Renal cortex interstitium (tissue), 15 donors: ENCODE measurements at places on chromosomes 5 and 9.

- no peak for DNase-seq
Observed at GRCh38 chr5:124342584-124342983, 403.9 kb downstream of the ZNF608 start.

DNA sequence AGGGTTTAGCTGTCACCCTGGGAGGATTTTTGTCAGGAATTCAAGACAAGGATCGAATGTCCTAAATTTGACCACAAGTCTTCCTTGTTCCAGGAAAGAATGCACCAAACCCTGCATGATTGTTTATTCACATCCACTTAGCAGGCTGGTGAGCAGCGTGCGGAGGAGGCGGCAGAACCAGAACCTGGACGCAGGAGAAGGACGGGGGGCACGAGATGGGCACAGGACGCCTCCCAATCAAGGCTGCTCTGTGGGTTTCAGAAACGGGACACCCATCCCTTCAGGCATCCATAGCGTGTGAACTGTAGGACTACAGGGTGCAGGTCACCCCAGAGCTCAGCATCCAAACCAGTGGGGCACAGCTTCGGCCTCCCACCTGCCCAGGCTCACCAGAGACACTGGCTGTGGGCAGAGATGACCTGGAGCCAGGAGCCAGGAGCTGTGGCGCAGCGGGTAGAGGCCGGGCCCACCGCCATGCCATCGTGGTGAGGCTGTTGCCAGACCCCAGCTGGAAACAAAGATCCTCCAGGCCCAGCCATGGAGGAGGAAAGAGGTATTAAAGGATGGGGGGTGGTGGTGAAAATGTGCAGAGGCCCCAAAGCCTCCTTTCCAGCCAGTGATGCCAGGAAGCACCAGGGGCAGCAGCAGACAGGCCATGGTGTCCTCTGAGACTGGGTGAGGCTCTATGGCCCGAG lies 32.3 kb upstream of the ADAMTS2 start:
- DNase-seq: no peak

GRCh38 chr9:68625559-68625958 lies 79.5 kb upstream of the PIP5K1B start:
- no peak for DNase-seq

DNA sequence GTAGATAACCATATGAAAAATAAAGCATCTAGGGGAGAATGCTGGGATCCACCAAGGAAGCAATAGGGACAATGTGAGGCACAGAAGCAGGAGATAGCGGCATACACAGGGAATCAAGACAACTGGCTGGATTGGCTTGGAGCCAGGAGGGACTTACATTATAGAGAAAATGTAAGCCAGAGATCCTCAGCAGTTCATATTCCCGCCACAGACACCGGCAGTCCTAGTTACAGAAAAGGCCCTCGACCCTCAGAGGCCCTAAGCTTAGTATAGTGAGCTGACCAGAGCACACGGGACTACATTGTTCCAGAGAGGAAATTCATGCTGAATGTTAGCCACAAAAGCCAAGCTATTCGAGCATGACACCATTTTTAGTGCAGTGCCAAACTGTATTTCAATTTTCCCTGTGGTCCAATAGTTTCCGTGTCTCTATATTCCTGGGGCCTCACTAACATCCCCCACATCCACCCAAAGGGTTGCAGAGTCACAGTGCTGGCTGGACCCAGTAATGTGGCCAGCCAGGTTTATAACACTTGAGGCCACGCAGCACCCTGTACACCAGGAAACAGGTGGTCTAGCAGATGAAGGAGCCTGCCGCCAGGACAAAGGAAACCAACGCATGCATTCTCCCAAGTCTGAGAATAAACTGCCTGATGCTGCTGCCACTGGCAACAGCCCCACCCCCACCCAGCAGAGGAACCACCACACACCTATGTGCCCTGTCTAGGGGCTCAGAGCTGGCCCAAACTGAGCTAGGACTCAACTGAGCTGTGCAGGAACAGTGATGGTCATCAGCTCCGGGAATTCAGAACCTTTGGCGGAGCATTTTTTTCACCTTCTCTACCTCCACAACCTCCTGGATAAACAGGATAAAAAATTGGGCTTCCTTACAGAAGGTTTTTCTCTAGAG lies 693.2 kb upstream of the CHD1 start:
- DNase-seq: no peak

DNA sequence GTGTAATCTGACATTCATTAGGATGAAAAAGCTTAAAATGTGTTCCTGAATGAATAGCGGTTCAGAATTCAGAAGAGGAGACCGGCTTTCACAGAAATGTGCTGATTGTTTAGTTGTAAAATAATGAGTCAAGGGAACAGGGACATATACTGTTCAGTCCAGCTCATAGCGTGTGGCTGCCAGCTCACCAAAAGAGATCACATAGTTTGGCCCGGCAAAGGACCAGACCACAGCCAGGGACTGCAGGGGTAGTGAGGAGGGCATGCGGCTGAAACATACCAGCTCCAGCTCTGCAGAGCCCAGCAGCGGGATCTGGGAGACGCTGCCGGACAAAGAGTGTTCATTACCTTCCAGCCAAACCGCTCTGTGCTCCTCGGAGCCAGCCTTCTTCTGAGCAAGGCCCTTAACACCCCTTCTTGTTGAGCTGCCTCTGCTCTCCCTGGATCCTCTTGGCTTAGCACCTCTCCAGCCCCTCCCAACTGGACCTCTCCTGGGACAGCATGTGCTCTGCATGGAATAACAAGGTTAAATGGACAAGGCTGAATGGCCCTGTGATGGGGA lies 116.8 kb upstream of the CNTLN start:
- no peak for DNase-seq

- no peak for DNase-seq
Observed at GRCh38 chr9:15369238-15369637, 53.4 kb upstream of the SNAPC3 start.

GRCh38 chr5:154501566-154501965 lies 23.5 kb upstream of the HAND1 start:
- no peak for DNase-seq

DNA sequence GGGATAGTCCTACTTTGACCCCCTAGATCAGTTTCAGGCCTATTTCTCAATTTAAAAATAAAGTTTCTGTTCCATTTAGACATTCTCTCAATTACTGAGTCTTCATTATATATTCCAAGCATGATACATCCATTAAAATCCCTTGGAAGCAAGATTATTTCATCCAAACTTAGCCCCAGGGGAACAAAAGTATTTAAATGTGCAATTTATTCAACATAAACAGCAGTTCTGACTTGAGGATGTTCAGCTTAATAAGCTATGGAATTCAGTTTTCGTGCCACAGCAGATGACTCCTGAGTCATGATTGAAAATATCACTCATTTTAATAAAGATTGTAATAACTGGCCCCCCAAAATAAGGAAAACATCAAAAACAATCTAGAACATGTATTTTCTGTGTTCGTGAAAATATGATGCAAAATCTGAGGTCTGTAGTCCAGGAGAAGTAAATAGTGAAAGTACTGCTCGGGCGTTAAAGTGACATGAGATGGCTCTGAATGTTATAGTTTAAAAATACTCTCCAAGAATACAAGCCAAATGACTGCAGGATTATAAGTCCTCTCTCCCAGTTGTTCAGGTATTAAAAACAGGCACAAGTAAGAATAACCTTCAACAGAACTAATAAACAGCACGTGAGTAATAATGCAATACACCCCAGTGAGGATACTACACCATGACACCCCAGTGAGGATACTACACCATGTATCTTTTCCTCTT lies 67.1 kb downstream of the RETREG1 start:
- no peak for DNase-seq

DNA sequence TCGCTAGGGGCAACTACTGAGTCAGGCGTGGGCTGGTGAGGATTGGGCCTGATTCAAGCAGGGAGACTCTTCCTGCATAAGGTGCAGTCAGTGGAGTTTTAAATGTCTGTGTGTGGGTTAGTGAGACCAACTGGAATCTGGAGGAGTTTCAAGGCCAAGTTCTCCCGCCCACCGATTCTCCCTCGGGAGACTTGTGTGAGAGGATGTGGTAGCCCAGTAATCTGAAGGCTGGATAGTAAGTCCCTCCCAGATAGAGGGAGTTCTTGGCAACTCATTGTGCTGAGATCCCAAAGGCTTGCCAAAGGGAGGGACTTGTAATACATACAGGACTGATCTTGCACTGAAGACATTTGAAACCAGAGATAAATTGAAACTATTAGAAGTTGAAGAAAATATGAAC lies 51.8 kb downstream of the WDR36 start:
- DNase-seq: no peak

DNA sequence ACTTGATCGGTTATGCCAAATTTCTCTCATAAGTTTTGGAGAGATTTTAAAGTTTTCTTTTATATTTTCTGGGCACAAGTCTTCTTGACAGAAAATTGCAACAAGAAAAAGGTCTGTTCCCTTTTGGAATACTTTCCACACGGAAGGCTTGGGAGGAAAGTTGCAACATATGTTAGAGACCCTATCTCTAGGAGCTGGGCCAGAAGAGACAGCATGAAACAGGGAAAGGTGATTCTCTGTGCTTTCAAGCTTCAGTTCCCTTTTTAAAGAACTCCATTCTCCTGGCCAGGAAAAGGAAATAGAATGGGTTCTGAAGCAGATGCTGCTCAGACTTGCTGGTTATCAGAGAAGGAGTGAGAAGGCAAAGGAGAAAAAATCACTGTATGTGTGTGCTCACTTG lies 368.3 kb downstream of the SPATA31D1 start:
- DNase-seq: no peak

DNA sequence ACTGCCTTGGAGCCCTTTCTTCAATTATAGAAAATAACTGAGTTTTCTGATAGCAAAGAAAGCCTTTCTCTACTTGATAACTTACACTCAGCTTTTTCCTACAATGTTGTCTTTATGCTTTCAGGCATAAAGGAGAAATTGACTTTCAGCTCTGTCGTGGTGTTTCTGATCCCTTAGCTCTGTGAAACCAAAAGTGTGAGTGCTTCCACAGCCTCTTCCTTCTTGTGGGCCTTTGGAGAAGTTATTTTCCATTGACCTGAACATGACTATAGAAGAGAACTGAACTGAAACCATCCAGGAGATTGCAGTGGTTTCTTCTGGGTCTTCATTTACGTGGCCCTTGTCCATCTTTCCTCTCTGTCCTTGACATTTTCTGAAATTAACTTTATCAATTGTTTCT lies 59.5 kb upstream of the EQTN start:
- DNase-seq: no peak

DNA sequence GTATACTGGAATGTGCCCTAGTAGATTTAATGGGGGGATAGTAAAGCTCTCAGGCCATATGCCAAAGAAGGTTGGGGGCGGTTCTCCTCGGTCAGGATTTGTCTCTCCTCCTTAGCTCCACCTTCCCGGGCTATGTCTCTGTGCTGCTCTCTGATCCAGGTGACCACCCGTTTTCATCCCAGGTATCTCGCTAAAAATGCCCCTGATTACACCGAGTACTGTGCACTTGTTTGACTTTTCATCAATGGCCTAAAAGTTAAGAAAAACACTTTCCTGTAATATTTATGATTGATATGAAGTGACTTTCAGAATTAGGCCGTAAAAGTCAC lies 724 bp downstream of the NDUFS6 start:
- DNase-seq: no peak

DNA sequence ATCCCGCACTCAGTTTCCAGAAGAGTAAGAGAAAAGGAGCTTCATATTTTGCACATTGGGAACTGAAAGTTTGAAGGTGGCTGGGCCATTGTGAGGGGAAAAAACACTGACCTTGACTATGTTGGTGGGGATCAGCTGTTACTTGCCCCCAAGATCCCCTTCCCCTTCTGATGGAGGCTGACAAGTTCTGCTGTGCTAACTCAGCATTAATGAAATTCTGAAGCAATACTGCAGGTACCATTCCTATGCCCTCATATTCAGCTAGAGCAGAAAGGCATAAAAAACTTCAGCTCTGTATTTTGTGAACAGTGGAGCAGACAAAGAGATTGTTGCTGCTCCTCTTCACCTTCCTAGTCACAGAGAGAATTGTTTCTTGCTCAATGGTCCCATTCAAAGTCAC lies 1013.8 kb upstream of the C9orf72 start:
- no peak for DNase-seq

GRCh38 chr9:7370988-7371387 lies 428.6 kb downstream of the DMAC1 start:
- DNase-seq: no peak

DNA sequence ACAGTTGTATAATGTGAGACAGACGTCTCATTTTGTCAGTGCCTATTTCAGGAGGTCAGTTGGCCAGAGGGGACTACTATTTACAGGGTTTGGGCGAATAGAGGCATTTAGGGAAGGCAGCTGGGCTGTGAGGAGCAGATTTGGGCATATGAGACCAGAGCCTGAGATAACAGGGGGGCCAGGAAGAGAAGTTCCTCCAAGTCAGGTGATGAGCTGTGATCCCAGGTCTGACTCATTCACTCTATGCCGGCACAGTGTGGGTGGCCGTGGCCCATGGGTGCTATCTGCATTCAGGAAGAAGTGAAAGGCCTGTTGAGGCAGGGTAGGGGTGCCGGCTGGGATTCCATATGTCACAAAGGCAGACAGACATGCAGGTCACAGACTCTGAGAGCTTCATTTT lies 142.8 kb downstream of the PDZD2 start:
- DNase-seq: no peak

GRCh38 chr5:114312658-114313057 lies 49.2 kb upstream of the KCNN2 start:
- no peak for DNase-seq

GRCh38 chr9:137665697-137666512 lies 47.1 kb downstream of the EHMT1 start:
- DNase-seq: no peak

- DNase-seq: no peak
Observed at GRCh38 chr9:85163825-85164224, 494.3 kb downstream of the NTRK2 start.

DNA sequence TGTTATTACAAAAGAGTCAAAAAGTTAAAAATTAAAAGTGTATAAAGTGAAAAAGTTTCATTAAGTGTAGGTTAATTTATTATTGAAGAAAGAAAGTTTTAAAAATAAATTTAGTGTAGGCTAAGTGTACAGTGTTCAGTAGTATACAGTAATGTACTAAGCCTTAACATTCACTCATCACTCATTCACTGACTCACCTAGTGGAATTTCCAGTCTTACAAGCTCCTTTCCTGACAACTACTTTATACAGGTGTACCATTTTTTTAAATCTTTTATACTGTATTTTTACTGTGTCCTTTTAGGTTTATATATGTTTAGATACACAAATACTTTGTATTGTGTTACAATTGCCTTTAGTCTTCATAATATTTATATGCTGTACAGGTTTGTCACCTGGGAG lies 530.2 kb upstream of the FAM174A start:
- DNase-seq: no peak

GRCh38 chr5:81146031-81146430 lies 87.1 kb upstream of the CKMT2 start:
- DNase-seq: no peak
